ENCODE measurements at places on chromosomes 12 and 14.

DNA sequence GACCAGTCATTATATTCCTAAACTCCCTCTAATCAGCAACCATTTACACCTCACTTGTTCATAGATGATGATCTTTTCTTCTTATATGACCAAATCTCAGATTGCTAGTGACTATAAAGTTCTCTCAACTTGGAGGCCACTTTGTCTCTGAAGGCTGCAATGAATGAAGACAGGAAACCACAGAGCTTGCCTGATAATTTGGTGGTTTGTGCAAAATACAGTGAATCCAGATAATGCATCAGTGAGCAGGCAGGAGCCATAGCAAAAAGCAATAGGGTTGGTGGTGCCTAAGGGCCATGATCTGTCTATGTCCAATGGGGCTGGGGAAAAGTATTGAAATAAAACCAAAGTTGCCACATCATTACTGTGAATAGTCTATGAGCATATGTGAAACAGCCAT lies 123.8 kb upstream of the LRFN5 start:
- no peak for DNase-seq

DNA sequence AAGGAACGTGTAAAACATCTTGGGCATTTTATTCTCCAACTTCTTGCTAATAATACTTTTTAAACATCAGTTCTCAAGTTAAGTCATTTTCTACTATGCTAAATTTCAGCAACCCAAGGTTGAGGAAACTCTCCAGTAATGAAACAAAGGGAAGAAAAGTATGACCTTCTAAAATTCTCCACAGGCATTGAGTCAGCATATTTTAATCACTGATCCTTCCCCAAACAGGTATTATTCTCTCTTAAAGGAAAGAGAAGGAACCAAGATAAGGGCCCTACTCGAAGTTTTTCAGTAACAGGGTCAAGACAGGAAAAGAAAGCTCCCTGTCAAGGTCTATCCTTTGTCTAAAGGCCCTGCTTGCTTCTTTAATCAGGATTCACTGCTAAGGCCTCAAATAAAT lies 3.0 kb downstream of the KICS2 start:
- no peak for DNase-seq

GRCh38 chr14:36521598-36522345 lies 1.7 kb upstream of the NKX2-1 start:
- no peak for DNase-seq

- DNase-seq = no peak
Measured at GRCh38 chr12:124650912-124651311, 83.5 kb upstream of the NCOR2 start.

DNA sequence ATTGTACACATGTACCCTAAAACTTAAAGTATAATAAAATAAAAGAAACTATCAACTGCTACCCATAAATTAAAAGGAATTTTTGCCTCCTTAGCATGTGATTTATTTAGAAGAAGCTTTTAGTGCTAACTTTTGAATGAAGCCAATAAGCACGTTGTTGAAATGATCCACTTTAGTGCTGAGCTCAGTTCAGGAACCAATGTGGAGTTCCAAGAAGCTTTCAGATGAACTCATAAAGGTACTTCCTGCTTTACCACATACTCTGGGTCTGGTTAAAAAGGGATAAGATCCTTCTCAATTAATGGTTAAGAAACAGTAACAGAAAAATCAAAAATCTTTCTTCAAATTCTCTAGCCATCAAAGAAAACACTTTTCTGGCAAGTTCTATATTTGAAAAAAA lies 39.4 kb downstream of the TMTC1 start:
- DNase-seq = no peak

GRCh38 chr14:97074456-97074855 lies 277.3 kb downstream of the VRK1 start:
- DNase-seq = no peak

DNA sequence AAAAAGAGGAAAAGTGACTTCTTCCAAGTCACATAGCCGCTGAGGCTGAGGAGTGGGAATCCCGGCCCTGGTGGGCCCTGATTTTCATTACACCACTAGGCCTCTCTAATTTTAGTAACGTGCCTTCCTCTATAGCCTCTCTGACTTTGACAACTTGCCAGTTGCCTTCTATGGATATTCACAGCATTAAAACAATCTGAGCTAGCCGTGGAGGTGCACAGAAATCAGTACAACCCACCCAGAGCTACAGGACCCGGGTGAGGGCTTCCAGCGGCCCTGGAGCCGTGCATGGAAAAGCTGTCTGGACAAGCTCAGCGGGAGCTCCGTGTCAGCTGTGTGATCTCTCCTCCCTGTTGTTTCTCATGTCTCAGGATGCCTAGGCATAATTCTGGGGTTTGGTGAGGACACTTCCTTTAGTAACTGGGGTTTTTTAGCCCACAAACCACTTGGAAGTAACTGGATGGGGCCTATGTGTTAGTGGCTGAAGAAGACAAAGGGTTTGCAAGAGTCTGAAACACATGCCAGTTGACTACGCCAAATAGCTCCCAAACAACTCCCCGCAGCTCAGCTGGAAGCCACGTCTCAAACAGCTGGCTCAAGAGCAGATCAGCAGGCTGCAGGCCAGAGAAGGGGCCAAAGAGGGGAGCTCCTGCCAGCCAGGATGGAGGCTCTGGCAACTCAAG lies 53.0 kb downstream of the SSH1 start:
- DNase-seq = peak; percentile 90

GRCh38 chr14:90804292-90805083 lies 11.7 kb downstream of the TTC7B start:
- no peak for DNase-seq

DNA sequence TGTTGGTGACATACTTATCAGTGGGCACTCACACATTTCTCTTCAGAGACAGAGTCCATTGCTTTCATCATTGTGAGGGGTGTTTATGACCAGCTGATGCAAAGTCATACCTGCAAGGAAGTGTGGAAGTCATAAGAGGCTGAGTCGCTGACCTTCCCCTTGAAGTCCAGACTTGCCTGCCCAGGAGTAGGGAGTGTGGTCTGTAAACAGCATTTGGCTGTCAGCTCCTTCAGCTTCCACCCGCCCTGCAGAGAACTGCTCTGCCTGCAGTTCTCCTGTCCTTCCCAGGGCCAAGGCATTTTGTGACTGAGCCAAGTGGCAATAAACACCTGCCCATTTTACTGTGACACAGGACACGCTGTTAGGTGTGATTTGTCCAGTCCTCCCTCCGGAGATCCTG lies 801.3 kb downstream of the BCL11B start:
- DNase-seq = no peak

- no peak for DNase-seq
Measured at GRCh38 chr14:96702831-96703230, 94.4 kb upstream of the VRK1 start.

DNA sequence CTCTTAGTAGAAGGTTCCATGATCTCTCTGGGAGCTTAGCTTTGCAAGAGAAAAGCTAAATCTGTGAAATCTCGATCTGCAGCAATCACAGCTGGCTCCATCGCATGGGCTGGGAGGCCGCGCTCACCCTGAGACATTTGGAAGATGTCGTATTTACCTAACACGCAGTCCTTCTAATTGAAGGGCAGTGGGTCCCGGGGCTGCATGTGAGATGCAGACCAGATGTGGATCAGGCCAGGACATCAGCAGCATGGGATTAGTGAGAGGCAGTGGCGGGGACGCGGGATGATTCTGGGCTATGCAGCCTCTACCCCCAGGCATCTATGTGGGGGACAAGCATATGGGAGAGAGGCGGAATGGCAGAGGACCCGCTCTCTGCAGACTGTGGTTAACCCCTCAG lies 312.4 kb upstream of the RTL1 start:
- no peak for DNase-seq

GRCh38 chr14:60575008-60575407 lies 66.1 kb downstream of the SIX6 start:
- no peak for DNase-seq

DNA sequence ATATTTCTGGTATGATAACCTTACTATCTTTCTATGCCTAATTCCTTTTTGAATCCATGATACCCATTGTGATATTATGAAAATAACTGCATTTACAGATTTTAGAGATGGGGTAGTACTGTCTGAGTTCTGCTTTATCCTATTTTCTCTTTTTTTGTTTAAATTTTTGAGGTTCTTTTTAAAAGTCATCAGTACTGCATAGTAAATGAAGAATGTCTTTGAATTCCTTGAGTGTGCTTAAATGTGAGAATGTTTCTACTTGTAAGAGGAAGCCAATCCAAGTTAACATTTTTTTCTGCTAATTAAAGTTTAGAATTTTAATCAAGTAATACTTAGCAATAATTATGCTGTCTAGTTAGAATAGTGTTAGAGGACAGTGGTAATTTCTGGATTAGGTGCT lies 474.6 kb downstream of the PCNX1 start:
- DNase-seq = no peak

GRCh38 chr14:93683226-93683625 lies 105.1 kb downstream of the PRIMA1 start:
- DNase-seq = no peak

- no peak for DNase-seq
Measured at GRCh38 chr14:59831121-59831730, 39.4 kb downstream of the RTN1 start.

- no peak for DNase-seq
Measured at GRCh38 chr14:59004012-59004411, 184.5 kb upstream of the DAAM1 start.

DNA sequence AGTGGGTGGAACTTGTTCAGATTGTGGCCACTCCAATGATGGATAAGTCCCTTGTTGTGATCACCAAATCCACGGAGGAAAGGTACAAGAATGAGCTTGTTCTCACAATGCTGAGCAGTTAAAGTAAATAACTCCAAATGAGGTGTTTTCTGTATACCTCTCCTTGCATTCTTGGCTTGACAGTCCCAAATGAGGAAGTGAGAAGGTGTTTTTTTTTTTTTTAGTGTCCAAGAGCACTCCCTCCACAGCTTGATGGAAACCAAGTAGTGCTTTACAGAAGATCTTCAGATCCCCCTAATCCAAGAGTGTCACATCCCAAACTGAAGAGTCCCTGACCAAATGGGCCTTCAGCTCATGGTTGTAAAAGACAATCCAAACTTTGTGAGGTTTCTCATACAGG lies 153.6 kb downstream of the ATP23 start:
- DNase-seq = no peak

- DNase-seq = no peak
Measured at GRCh38 chr14:89351516-89352404, 65.3 kb downstream of the FOXN3 start.

DNA sequence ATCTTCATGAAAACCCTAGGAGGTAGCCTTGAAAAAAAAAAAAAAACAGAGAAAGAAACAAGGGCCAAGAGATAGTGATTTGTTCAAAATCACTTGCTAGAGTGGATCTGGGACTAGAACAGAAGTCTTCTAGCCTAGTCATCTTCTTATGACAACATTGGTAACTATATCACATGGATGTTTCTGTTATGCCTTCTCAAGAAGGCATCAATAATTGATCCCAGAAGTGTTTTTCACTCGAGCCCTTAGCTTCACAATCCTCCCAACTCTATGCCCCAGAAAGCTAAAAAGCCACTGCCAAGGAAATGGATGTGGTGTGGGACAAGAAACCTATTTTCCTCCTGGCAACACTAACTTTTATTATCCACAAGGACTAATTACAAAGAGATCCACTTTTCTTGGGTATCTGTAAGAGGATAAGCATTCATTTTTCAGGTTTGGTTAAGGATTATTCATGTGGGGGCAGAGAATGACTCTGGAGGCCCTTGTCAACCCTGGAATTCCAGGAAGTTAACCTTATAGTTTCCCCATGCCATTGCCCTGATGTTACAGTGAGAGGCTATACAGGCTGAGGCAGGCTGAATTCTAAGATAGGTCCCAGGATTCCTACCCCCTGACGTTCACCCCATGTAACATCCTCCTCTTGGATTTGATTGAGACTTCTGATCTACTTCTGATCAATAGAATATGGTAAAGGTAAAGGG lies 67.7 kb upstream of the CPM start:
- no peak for DNase-seq

DNA sequence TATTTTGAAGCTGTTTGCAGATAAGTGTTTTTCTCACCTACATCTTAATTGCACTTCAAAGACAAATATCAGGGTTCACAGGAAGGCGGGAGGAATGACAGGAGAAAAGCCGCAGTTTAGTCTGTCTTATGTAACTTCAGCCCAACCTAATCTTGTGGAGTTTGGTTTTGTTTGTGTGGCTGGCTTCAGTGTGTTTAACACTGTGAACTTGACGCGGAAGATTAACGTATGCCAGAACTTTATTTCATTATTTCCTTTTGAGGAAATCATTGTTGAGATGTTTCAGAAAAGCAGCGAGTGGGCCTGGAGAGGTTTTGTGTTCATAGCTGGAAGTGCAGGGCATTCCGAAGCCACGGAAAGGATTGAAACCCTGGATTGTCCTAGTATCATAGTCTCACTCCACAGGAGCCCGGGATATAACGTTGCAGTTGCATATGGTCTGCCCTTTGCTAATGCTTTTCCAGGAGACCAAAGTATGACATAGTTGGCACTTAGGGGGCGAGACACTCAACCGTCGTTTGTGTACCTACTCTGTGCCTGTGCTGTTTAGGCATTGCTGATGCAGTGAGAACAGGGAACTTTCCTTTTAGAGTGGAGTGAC lies 2.0 kb downstream of the PELI2 start:
- DNase-seq = no peak

DNA sequence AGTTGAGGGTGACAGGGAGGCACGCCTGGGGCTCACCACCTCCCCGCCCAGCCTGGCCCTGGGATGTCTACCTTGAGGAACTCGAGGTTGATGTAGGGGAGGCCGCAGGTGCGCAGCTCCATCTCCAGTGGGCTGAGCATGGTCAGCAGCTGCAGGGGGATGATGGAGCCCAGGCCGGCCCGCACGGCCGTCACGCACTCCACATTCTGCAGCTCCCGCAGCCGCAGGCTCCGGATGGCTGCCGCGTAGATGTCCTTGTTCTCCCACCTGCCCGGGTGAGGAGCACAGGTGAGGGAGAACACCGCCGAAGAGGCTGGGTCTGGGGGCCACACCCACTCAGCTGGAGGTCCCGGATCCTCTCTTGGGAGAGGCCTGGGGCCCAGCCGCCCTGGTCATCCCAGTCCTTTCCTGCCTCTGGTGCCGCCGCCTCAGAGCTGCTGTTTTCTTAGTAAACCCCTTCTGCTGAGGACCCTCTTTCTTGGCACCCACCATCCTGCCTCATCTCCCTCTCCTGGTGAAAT lies 38.2 kb downstream of the TRAFD1 start:
- DNase-seq = no peak

GRCh38 chr14:48849741-48850322 lies 736.3 kb downstream of the RPS29 start:
- DNase-seq = no peak
